ENCODE measurements at places on chromosomes 5 and 9.

- no peak for DNase-seq
Measured at GRCh38 chr9:90088434-90088833, 483.6 kb downstream of the GADD45G start.

DNA sequence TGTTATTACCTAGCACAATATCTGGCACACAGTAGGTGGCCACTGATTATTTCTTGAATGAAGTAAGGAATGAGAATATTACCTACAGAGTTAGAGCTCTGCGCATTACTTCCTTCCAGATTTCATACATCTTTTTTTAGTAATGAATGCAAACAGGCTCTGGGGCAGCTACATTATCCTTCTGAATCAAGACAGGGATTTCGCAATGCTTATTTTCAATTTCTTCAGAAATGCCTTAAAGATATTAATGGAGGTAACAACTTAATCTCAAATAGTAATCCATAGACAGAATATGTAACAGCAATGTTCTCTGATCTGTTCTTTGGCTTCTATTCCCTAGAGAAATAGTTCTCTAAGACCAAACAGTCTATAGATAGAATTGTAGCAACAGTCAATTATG lies 32.6 kb downstream of the CDKN2A start:
- no peak for DNase-seq

GRCh38 chr9:23438299-23438907 lies 387.6 kb downstream of the ELAVL2 start:
- no peak for DNase-seq

DNA sequence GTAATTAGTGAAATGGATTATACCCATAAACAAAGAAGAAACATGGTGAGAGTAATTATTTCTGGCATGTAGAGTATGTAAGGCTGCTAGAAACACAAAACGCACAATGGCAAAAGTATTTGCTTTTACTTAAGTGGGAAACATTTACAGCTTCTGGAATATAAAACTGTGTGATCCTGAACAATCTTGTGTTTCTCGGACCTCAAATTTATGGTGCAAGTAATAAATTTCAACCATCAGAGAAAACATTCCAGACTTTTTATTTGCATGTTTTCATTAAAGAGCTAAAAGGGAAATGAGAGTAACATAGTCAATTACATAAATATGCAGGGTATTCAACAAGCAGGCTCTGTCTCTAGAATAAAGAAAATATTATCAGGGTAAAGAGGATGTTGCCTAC lies 17.2 kb upstream of the PRR16 start:
- no peak for DNase-seq

DNA sequence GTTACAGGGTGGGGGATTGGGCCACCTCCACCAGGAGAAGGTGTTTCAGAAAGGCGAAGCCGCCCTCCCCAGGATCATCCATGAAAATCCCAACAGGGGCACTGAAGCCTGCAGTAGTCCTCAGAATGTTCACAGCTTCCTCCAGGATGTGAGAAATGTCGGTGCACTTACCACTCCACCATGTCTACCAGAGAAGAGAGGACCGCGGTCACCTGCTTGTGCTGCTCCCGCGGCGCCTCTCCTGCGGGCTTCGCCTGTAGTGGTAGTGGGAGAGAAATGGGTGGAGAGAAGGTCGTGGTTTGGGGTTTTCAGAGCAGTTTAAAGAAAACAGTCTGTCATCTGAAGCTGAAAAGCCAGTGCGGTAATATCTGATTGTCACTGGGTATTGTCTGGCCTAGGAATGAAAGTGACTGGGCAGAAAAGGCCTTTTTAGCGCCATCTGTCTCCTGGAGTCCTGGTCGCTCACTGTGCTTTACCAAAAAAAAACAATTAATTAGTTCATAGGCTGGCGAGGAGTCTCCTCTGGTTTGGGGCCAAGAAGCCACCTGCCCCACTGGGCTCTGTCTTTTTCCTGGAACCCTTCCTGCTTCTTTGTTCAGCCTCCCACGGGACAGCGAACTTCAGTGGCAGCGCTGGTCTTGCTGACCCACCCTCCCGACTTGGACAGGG lies 23.0 kb upstream of the PPP1R26 start:
- DNase-seq: no peak

DNA sequence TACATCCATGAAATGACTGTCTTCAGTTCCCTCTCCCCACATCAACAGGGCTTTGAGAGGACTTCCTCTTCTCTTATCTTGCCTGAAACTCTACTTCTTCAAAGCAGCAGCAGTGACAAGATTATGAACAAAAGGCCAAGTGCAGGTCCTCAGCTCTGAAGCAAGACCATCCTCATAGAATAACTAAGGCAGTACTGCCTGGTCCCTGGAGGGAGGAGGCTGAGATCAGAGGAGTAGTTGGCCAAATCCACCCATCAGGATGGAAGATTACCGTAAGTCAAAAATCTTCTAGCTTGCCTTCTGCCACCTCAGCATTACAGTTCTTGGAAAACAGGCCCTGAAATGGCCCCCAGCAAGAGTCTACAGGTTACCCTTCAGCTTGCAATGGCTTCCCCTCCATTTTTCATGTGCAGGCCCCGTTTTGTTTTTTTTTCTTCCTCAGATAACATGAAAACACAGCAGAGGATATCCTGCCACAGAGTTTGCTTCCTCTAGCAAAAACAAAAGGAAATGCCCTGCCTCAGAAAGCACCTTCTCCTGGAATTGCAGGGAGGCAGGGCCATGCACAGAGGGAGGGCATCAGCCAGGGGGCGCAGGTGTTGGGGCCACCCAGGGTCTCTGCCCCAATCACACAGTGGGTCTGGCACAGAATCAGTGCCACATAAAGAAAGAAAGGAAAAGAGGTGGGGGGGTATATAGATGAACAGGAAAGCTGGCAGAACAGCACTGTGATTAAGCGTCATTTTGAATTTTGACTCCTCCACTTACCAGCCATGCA lies 40.0 kb downstream of the KLHL3 start:
- DNase-seq: no peak

DNA sequence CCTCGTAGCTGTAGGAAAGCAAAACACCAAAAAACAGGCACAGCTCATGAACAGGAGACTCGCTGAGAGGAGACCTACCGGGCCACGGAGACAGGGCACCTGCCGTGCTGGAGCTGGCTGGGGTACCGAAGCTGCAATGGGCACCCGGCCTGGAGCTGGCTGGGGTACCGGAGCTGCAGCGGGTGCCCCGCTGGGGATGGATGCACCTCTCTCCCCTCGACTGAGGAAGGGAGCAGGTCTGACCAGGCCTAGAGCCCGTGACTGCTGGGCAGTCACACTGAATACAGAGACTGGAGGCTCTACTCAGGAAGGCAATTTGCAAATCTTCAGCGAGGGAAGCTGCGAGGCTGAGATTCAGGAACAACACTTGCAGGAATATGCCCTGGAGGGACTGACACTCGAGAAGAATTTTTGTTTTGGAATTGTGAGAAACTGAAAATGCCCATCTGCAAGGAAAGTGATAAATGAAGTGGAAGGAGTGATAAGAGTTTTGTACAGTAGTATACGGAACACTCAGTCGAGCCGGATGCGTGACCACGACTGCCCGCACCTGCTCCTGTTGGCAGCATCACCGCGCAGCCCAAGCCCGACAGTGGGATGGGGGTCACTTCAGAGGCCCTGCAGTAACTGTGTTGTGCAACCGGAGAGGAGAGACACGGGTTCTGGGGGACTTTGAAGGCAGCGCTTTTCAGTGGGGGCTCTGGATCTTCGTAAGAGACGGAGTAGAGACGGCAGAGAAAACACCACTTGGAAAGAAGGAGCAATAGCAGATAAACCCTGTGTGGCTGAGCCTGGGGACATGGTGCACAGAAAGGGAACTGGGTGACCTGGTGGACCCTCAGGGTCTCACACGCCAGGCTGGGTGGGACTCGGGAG lies 27.9 kb upstream of the LPCAT1 start:
- no peak for DNase-seq

DNA sequence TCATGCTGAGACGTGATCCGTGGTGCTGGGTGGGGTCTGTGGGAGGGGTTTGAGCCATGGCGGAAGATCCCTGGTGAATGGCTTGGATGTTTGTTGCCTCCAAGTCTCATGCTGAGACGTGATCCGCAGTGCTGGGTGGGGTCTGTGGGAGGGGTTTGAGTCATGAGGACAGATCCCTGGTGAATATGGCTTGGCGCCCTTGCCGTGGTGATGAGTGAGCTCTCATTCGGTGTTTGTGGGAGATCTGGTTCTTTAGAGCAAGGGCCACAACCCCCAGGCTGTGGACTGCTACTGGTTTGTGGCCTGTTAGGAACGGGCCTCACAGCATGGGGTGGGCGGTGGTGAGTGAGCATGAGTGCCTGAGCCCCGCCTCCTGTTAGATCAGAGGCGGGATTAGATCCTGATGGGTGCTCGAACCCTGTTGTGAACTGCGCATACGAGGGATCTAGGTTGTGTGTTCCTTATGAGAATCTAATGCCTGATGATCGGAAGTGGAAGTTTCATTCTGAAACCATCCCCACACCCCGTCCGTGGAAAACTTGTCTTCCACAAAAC lies 31.2 kb downstream of the NKD2 start:
- DNase-seq: no peak

GRCh38 chr5:571791-572190 lies 40.3 kb upstream of the CEP72 start:
- no peak for DNase-seq

GRCh38 chr9:96874201-96874785 lies 20.0 kb upstream of the ZNF782 start:
- DNase-seq: no peak

DNA sequence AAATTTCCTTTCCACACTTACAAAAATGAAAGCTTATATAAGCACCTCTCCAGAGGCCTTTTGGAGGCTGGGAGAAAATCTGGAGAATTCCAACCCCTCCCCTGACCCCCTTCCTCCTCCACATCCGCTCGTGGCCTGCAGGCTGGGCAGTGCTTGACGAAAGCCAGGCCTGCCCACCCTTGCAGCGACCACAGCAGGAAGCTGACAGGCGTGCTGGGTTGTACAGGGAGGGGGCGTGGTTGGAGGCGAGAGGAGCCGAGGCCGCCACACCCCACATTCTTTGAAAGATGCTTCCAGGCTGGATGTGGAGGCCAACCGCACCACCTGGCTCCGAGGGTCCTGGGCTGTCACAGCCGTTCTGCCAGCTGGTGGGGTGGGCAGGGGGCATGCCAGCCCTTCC lies 47.8 kb upstream of the IER5L start:
- DNase-seq: no peak

DNA sequence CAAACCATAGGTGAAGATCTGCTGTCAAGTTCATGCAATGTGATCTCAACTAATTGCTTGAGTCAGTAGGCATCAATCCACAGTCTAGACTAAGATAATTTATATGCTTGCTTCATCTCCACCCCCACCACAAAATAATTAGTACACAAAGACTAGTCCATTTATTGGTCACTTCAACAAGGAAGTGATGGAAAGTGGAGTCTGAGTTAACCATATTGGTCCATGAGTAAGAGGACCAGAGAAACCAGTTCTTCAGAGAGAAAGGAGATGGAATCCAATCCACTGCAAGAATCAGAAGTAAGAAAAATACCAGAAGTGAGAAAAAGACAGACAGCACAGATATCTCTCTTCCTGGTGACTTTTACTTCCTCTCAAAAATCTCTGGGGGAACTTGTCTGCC lies 366.5 kb downstream of the CHSY3 start:
- no peak for DNase-seq
